AG20443 (cell line): ENCODE measurements at places on chromosomes 12 and 14.
A peak's percentile ranks its signal among the peaks of the same experiment; 100 is the strongest.

- DNase-seq: peak; percentile 55
These were observed 35.8 kb downstream of the ATP2A2 start for GRCh38 chr12:110316861-110317260.

- no peak for DNase-seq
These were observed 35.2 kb upstream of the FOXN3 start for GRCh38 chr14:89452281-89452680.

- no peak for DNase-seq
These were observed 69.3 kb downstream of the FBXO34 start for GRCh38 chr14:55340482-55340881.

DNA sequence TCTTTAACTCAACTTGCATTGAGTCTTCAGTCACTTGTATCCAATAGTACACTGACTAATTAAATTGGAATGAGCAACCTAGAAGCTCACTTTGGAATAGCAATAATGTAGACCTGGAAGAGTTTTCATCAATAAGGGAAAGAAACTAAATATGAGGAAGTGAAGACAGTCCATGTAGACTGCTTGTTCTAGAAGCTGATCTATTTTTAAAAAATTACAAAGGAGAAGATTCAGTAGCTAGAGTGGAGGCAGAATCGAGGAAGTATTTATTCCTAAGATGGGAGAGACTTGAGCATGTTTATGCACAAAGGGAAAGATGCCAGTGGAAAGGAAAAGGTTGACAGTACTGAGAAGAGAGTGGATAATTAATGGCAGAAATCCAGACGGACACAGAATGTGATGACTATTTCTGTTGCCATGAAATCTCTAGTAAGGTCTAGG is 156.3 kb upstream of the PDE3A start:
- no peak for DNase-seq

- DNase-seq: no peak
These were observed 13.2 kb upstream of the MDM2 start for GRCh38 chr12:68794653-68795251.

DNA sequence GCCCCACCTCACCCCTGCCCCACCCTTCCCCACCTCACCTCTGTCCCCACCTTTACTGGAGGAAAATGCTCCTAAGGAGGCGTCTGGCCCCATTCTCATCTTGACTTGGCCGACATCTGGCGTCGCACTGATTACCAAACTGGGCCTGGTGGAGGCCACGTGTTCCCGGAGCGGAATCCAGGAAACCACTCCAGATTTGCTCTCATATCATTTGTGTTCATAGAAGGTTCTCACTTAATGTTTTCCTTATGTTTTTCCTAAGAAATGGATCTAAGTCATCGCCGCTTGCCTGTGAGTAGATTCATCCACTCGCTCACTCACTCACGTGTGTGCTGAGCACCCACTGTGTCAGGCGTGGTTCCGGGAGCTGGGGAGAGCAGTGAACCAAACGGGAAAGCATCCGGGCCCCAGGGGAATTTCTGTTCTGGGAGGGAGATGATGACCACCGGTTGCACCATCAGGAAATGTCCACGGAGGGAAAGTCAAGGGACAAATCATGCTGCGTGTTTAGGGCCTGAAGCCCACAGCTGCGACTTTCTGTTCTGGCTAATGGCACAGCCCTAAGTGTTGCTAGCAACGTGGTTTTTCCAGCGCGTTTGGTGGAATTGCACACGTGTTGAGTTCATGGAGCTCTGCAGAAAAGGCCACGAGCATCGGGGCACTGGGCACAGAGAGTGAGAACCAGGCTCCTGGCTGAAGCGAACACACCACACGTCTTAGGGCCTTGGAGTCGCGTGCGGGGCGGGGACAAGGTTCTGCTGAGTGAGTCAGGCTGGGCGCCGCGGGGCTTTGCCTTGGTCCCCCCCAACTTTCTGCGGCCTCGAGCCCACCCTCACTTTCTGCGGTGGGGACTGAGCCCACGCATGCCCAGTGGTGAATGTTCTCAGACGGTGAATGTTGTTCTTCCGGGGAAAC is 57.7 kb downstream of the ADGRD1 start:
- DNase-seq: peak; percentile 76

GRCh38 chr12:95218150-95219133 is 835 bp downstream of the VEZT start:
- DNase-seq: peak; percentile 84

DNA sequence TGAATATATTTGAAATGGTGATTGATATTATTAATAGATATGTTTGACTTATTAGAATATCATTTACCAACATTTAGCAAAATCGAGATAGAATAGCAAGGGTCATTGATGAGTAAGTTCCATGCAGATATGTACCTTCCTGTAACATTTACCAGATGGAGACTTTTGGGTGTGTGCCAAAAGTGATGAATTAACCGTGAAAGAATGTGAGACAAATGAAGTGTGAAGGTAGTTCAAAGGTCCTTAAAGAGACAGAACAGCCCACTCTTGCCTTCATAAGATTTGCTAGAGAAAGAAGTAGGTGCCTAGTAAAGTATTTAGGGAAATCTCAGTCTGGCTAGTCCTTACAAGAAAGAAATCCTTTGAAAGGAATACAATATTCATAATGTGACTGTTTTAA is 45.5 kb downstream of the FGD4 start:
- DNase-seq: no peak

DNA sequence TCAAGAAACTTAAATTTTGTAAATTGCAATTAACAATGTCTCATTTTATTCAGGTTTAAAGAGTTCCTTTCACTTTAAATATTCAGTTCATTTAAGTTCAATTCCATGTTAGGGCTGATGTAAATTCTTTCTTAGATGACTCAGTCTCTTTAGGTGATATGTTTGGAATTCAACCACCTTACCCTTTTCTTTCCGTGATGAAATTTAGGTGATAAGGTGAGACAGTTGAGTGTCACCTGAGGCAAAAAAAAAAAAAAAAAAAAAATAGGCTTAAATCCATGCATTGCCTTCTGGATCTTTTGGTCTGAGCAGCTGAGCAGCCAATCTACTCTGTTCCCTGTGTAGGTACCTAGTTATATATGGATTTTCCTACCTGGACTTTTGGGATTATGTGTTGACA is 299.5 kb downstream of the DAD1 start:
- no peak for DNase-seq

DNA sequence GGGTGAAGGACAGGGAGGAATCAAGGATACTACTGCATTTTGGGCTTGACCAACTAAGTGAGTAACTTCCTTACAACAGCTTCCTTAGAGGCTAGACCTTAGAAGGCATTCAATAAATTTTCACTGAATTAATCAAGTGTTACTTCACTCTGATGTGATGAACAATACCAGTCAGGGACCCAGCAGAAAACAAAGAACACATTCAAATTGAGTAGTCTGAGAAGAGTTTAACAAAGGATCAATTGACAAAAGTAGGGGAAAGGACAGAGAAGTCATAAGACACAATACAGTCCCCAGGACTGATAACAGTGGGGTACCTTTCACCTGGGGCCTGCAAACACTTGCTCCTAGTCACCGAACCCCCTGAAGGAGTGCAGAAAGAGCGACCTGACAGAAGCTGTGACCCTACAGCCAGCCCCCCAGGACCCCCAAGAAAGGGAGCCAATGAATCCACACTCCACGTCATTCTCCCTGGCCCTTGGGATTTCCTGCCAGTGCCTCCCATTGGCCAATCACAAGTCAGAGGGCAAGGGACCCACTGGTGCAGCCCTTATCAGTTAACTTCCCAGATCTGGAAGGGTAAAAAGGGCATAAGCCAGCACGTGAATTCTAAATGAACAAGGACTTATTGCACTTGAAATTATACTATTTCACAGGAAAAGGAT is 6.9 kb downstream of the ANAPC5 start:
- no peak for DNase-seq

- DNase-seq: peak; percentile 22
These were observed 71.7 kb downstream of the NOVA1 start for GRCh38 chr14:26526137-26526536.

GRCh38 chr14:99192028-99192621 is 79.9 kb downstream of the BCL11B start:
- peak; percentile 61 for DNase-seq

- peak; percentile 92 for DNase-seq
These were observed 1.8 kb downstream of the ULK1 start for GRCh38 chr12:131896080-131896810.

GRCh38 chr12:3071107-3071506 is 6.1 kb upstream of the TSPAN9 start:
- DNase-seq: no peak

DNA sequence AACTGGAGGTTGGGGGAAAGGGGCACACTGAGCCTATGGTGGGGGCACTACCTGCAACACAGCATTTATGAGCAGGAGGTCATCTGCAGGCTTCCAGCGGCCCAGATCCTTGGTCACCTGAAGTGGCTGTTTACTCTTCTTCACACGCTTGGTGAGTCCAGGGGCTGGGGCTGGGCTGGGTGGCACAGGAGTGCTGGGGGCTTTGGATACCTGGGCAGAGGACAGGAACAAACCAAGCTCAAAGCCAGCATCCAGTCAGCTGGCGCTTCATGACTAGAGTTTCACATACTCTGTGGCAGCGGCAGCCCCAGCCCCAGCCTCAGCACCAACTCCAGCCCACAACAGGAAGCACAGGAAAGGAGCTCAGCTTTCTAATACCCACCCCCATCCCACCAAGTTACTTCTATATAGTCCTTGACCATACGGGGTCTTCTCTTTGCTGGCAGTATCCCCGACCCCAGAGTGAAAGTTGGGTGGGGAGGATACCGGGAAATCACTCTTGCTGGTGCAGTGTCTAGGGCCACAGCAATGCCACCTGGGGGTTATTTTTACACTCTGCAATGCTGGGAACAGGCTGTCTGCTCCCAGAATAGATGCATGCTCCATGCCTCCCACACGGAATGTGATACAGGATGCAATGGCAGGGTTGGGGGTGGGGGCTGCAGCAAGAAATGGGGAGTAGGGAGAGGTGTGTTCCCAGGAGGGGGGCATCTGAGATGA is 3.1 kb downstream of the MCRS1 start:
- DNase-seq: no peak

DNA sequence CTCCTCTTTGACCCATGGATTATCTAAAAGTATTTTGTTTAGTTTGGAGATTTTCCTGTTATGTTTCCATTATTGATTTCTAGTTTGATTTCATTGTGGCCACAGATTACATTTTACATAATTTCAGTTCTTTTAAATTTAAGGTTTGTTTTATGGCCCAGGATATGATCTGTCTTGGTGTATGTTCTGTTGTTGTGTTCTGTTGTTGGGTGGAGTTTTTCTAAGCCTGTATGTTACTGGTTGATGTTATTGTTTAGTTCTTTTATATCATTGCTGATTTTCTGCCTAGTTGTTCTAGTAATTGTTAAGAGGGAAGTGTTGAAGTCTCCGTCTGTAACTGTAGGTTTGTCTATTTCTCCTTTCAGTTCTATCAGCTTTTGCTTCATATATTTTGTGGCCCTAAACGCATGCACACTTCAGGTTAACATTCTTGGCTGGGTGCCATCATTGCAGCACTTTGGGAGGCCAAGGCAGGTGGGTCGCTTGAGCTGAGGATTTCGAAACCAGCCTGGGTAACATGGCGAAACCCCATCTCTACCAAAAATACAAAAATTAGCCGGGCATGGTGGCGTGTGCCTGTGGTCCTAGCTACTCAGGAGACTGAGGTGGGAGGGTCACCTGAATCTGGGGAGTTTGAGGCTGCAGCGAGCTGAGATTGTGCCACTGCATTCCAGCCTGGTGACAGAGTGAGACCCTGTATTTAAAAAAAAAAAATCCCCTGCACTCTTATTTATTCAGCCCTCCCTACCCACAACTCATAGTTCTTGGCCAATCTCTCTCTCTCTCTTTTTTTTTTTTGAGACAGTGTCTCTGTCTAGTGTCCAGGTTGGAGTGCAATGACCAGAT is 28.1 kb upstream of the CFL2 start:
- no peak for DNase-seq

GRCh38 chr14:91872517-91873470 is 5.5 kb upstream of the TC2N start:
- peak; percentile 41 for DNase-seq

DNA sequence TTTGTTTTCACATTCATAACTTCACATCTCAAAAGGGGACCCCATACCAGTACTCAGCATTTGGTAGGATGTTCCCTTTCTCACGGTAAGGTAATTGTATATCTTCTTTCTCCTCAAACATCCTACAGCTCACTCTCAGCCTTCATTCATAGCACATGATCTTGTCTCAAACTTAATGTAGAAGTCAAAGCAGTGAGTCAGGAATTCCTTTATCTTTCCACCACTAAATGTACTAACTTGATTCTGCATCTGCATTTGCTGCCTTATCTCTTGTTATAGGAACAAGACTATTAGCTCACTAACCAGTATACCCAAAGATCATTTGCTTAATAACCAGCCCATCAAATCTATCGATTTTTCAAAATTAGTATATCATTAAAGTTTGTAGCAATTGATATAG is 22.9 kb downstream of the CPSF2 start:
- no peak for DNase-seq

- no peak for DNase-seq
These were observed 26.1 kb downstream of the KCTD10 start for GRCh38 chr12:109450980-109451379.

- no peak for DNase-seq
These were observed 8.6 kb upstream of the DENR start for GRCh38 chr12:122743895-122744525.

GRCh38 chr14:100363053-100363452 is 39.9 kb downstream of the SLC25A47 start:
- no peak for DNase-seq

DNA sequence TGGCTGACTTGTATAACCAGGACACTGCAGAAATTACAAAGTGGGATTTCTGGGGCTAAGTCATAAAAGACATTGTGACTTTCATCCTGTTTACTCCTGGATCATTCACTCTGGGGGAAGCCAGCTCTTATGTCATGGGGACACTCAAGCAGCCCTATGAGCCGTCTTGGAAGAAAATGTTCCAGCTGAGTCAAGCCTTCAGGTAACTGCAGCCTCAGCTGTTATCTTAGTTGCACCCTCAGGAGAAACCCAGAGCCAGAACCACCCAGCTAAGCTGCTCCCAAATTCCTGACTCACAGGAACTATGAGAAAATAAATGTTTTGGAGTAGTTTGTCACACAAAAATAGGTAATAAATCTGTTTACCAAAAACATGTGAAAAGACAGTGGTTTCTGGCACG is 43.1 kb upstream of the GXYLT1 start:
- no peak for DNase-seq

DNA sequence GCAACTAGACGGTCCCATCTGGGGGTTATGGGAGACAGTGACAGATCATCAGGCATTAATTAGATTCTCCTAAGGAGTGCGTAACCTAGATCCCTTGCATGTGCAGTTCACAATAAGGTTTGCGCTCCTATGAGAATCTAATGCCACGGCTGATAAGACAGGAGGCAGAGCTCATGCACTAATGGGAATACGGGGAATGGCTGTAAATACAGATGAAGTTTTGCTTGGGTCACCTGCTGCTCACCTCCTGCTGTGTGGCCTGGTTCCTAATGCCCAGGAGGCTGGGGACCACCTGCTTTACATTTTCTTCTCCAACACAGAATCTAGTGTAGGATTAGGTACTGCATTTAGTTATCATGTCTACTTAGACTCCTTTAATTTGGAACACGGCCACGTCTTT is 49.7 kb upstream of the SAV1 start:
- no peak for DNase-seq

GRCh38 chr12:108611884-108612415 is 14.1 kb upstream of the TMEM119 start:
- DNase-seq: peak; percentile 83
